ENCODE measurements at places on chromosomes 2 and 18.

- DNase-seq, result no peak
These were observed 32.5 kb downstream of the GPR45 start for GRCh38 chr2:105274046-105274445.

DNA sequence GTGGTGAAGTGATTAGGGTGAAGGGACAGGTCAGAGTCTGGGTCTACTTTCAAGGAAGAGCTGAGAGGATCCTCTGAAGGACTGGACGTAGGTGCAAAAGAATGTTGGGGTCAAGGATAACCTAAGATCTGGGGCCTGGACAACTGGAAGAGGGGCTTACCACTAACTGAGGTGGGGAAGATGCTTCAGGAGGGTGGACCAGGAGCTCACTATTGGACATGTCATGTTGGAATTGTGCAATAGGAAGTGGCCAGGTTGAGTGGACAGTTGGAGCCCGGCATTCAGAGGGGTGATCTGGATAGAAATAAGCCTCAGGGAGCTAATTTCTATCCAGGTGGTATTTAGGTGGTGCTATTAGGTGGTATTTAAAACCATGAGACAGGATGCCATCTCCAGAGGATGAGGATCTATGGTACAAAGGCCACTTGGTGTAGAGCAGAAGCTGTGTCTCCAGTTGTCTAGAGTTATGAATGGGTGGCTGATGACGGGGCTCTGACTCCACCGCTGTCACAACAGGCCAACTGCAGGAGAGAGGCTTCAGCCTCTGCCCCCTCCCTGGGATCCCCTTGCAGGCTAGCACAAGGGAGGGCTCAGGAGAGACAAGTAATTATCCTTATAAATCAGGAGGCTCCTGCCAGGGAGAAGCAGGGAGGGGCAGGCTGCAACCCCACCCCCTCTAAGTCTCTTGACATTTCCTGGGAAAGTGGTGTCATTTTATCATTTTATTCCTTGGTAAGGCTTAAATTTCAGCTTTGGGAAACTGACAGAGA is 158.0 kb downstream of the SMAD7 start:
- no peak for DNase-seq

- DNase-seq, result no peak
These were observed 2.1 kb upstream of the WNT6 start for GRCh38 chr2:218857371-218858137.

DNA sequence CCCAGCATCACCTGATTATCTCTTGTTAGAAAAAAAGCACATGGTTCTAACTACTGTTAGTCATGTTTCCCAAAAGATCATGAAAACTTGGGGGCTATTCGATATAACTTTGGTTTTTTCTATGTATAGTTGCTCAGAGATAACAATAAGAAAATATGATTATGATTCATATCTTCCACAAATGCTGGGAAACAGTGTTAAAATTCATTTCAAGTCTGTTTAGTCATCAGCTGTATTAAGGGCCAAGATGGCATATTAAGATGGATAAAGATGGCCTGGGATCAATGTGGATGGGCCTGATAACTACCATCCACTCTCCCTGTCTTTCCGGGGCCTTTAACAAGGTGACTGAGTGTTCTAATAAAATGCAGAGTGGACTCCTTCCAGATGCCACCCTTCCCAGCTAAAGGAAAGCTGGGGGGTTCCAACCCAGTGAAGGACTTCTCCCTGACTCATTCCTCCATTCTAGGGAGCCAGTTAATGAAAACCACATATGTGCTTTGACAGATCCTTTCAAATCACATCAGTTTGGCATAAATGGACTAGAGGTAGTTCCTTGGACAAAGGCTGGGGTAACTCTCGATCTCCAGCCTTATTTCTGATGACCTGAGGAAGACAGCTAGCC is 221.6 kb downstream of the VAPA start:
- no peak for DNase-seq

DNA sequence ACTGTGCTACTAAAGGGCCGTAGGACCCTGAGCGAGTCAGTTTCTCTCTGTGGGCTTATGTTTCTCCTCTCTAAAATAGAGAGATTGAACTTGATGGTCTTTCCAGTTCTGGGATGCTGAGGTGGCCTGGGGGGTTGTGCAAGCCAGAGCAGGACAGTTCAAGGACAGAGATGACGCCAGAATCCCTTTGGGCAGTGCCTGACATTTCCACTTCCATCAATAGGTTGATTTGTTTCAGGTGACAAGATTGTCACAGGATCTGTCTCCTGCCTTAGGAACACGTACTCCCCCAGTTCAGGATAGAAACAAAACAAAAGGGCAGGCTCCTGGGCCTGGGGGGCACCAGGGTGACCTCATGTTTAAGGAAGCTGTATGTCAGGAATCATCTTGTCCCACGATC is 82.0 kb downstream of the XDH start:
- no peak for DNase-seq

DNA sequence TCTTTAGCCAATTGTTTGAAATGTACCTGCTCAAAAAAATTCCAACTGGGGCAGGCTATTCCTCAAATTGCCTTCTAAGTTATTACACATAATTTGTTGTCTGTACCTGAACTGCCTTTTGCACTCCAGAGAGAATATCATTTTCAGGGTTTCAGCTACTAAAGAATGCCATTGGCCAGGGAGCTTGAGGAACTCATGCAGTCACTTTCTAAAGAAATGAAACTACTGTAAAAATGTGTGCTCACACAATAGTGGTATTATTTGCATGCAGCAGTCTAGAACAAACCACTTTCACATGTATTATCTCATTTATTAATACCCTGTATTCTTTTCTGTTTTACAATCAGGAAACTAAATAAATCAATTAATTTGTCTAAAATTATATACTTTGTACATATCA is 152.2 kb downstream of the PID1 start:
- no peak for DNase-seq

Data from stimulated activated CD8-positive, alpha-beta memory T cell treated with anti-CD3 and anti-CD28 coated beads, Interleukin-12 subunit alpha, Interleukin-12 subunit beta, amount 100 ng/mL, for 4 hours (primary cell).